NCI-H1417 (cell line): ENCODE measurements at places on chromosomes 1 and 21.

GRCh38 chr21:38863291-38863690 lies 57.6 kb downstream of the ETS2 start:
- no peak for DNase-seq

DNA sequence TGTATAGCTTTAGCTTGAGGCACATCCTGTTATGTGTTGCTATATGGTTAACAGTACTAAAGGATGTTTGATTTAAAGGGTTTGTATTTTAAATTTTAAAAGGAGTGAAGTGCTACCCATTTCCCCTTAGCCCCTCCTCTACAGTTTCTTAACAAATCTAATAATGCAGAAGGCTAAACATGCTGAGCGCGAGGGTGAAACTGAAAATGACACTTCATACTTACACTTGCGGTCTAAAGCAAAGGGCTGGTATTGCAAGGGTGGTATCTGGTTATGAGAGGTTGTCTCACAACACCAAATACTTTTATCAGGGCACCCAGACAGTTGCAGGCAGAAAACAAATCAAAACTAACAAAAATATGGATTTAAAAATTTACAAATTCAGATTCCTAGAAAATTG lies 172.3 kb downstream of the SIPA1L2 start:
- DNase-seq: no peak

- no peak for DNase-seq
These were observed 233.8 kb upstream of the TMEM51 start for GRCh38 chr1:14919751-14920150.

- no peak for DNase-seq
These were observed 108.9 kb downstream of the IFI44 start for GRCh38 chr1:78758506-78758905.

DNA sequence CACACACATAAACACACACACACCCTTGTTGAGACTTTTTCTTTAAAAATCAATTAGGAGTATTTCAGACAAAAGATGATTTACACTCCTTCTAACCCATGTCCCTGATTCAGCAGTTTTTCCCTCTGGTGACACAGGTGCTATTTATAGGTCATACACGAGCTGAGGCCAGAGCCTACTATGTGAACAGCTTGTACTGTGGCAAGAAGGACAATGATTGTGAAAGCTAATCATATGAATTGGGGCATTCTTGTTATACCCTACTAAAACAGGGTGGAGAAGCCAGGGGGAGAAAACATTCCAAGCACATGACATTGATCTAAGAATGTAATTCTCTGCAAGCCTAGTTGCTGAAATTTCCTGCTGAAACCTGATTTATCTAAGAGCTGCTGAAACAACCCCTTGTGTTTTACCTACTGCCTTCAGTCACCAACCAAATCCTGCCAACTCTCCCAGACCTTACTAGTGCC lies 60.3 kb downstream of the XCL1 start:
- no peak for DNase-seq

DNA sequence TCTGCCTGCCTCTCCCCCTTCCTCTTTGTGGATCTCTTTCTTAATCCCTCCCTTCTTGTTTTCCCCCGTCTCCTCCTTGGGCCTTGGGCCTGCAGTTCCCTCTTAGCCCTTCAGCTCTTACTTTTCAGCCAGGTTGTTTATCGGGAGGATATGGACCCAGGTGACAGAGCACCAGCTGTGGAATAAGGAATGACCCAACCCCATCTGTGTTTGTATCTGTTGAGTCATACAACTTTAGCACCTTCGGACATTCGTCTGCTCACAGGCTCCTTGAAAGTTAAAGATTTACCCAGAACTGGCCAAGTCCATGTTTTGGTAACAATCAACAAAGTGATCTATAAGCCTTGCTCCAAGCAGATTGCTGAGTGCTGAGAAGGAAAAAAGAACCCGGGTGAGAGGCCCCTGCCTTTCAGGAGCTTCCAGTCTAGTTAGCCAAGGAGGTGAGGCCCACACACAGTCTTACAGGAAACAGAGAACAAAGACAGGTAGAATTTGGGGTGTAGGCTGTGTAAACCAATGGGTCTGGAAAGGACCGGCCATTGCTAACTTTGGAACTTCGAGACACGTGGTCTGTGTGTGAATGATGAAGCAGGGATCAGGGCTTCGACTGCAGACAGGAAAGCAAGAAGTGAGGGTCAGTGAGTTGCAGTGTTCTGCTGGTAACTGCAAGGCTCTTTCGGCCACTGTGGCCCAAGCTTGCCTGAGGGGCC lies 66.7 kb upstream of the F3 start:
- DNase-seq: no peak

- no peak for DNase-seq
These were observed 11.4 kb upstream of the MNDA start for GRCh38 chr1:158819461-158820443.

DNA sequence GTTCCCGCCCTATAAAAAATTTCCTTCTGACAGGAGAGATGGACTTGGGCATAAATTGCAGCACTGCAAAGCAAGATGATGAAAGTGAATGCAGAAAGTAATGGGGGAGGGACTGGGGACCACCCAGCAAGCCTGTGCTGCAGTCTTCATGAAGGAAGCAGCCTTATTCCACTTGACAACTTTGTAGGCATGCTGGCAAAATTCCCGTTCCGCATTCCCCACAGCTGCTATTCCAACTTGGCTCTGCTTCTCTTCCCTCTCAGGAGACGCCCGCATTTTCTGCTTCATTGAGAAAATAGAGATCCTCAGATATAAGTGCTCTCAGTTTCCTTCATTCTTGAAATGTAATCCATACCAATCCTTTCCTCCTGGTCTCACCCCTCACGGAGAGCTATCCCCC lies 2.4 kb downstream of the HMGB4 start:
- DNase-seq: no peak

- no peak for DNase-seq
These were observed 99.4 kb upstream of the S1PR1 start for GRCh38 chr1:101137144-101138126.

DNA sequence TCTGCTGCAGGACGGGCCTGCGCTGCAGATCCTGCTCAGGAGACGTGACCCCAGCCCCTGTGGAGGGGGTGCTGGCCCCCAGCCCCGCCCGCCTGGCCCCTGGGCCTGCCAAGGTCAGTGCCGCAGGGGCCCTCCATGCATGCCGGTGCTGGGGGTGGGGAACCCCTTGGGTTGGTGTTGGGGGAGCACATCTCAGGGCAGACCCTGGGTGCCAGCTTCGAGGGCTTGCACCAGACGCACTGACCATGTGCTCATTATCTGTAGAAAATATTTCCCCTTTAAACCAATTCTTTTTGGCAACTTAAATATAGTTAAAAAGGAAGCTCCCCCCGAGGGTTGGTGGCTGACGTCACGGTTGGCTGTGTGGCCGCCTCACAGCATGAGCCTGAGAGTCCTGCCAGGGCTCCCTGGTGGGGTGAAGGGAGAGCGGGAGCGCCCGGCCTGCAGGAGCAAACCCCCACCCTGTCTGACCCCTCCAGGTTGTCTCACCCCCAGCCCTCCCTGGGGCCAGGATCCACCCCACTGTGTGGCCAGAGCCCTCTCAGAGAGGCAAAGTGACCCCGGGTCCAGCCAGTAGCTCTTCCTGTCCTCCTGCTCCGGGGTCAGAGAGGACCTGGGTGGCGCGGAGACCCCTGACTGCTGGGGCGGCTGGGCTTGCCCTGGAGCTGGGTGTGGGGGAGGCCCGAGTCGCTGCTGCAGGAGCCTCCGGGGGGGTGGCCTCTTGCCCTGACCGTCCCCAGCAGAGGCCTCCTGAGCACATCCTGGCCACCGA lies 5.3 kb upstream of the PFKL start:
- DNase-seq: no peak

DNA sequence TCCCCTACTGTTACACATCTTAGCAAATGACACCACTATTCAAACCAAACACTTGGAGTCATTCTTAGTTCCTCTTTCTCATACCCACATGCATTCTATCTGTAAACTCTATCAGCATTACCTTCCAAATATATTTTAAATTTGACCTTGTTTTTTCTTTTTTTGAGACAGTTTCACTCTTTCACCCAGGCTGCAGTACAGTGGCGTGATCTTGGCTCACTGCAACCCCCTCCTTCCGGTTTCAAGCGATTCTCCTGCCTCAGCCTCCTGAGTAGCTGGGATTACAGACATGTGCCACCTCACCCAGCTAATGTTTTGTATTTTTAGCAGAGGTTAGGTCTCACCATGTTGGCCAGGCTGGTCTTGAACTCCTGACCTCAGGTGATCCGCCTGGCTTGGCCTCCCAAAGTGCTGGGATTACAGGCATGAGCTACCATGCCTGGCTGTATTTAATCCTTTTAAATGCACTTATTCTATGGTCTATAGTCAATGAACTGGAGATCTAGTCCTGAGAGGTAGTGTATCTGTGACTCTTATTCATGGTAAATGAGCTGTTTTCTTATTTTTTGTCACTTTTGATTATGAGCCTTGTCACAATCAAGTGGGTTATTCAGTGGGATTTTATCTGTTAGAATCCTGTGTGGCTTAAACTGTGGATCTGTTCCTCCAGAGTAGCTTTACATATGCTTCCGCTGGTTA lies 73.1 kb downstream of the GATAD2B start:
- DNase-seq: no peak

DNA sequence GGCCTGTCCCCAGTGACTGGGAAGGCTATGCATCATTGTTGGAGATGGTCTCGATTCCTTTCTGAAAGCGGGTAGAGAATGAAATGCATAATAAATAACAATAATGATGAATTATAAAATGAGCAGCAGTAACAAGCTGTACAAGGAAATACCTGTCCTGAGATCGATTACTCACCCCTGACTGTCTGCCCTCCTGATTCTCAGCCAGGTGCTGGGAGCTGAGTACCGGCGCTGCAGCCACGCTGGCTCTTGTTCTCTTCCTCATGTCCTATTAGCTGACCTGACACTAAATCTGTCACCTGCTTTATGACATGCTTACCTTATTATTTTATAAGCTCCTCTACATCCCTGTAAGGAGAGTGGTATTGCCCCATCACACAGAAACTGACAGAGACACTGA lies 3.4 kb downstream of the AGPAT3 start:
- DNase-seq: no peak

- DNase-seq: no peak
These were observed 6.5 kb downstream of the TTLL10 start for GRCh38 chr1:1179983-1180861.

- DNase-seq: no peak
These were observed 7.0 kb downstream of the NTNG1 start for GRCh38 chr1:107147843-107148242.

DNA sequence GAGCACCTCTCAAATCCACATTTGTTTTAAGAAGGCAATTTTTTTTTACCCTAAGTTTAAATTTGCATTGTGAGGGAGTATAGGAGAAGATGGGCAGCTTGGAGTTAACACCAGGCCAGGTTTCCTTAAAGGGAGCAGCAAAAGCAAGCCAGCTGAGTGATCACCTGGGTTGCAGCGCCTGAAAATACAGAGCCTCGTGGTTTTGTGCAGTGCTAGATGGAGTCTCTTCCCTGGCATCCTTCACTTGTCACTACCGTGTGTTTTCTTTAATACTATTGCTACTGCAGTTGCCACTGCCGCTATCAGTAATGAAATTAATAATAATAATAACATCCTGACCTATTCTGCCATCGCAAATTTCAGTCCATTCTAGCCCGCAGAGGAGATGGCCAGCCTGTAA lies 35.2 kb upstream of the VAV3 start:
- no peak for DNase-seq

GRCh38 chr1:68049941-68050878 lies at the start of gene DIRAS3:
Gene DIRAS3 (minus strand): TSS chr1:68050627. CDS start chr1:68047297, 3,330 bp downstream.
- no peak for DNase-seq

- no peak for DNase-seq
These were observed 3.8 kb upstream of the CACYBP start for GRCh38 chr1:174995916-174996315.

GRCh38 chr1:185636848-185637247 lies 97.3 kb upstream of the HMCN1 start:
- no peak for DNase-seq

GRCh38 chr21:37227071-37228002 lies 39.8 kb downstream of the VPS26C start:
- no peak for DNase-seq

- no peak for DNase-seq
These were observed 40.7 kb downstream of the RIPK4 start for GRCh38 chr21:41726058-41726558.

DNA sequence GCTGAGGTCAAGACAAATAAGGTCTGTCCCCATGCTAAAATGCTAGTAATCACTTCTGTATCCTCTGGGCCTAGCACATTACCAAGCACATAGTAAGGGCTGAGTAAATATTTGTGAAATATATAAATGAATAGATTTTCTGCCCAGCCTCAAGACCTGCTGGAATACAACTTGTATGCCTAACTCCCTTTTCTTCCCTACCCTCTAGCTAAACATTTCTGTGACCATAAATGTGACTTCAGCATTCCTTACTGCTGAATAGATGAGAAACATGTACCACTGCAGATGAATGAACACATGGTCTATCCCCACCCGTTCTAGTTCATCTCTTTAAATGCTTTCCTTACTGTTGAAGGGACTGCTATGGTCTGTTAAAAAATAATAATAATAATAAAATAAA lies 209.0 kb upstream of the HOOK1 start:
- DNase-seq: no peak

DNA sequence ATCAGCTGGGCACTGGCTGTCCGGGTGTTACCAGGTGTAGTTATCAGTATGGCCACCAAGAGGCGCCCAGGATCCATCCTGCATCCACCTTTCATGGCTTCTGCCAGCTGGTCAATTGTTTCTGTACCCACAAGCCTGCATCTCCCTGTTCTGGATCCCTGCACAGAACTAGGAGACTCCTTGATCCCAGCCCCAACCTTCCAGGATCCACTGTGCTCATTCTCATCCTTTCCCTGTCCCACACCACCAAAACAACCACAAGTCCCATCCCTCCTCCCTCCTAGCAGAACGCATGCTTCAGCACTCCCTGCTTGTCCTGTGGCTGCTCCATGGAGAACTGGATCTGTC lies 27.2 kb upstream of the FOXE3 start:
- DNase-seq: peak; percentile 45

DNA sequence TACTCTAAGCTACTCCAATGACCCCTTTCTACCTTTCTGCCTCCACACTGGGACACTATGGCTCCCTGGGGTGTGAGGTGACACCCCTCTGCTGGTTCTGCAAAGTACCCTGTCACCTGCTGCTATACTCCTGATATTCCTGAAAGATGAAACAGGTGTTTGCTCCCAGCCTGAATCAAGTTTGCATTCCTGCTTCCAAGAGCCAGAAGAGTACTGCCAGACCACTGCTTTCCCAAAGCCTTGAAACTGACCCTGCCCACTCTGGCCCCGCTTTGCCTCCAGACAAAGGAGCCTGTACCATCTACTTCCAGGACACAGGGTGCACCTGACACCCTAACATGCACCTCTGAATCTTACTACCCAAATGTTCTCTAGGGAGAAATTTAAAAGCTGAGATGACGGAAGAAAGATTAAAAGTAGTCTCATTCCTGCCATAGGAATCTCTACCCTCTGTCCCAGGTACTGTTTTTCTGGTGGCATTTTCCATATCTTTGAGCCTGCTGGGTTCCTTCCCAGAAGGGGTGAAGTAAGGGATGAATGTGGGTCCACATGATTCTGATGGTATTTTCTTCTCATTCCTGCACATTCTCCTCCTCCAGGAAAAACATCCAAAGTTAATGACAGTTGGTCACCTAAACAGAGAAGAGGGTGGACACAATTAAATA lies 70.3 kb upstream of the DUSP10 start:
- no peak for DNase-seq
